ENCODE measurements at places on chromosomes 6 and 20.

GRCh38 chr6:26216886-26217713, 129.9 kb downstream of the HFE start:
- peak; percentile 62 for DNase-seq

GRCh38 chr20:9565910-9566550, 51.6 kb downstream of the LAMP5 start:
- DNase-seq: no peak

DNA sequence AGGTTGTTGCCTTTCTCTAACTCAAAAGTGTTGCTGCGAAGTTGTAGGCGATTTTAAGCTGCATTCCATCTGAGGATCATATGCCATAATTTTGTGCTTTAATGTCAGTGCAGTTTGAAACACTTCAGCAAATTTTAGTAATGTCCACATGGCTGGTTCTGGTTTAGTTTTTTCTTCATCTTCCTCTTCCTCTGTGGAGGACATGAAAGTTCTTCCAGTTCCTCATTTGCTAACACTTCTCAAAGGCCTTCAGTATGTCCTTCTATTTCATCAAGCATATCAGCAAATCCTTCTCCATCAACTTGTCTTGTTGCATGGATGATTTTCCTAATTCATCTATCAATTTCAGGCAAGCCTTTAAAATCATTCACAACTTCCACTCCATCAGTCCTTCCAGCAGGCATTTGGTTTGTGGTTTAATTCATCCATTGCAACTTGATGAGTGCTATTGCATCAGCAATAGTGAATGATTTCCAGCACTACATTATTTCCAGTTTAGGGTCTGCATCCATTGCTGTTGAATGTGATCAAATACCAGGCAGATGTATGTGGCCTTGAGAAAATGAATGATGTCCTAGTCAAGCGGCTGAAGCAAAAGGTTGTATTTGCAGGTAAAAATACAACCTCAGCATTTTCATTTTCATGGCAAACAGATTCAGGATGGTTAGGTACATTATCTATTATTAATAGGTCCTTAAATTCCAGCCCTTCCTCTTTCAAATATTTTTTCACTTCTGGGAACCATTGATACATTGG, 20.2 kb downstream of the SHLD1 start:
- no peak for DNase-seq

DNA sequence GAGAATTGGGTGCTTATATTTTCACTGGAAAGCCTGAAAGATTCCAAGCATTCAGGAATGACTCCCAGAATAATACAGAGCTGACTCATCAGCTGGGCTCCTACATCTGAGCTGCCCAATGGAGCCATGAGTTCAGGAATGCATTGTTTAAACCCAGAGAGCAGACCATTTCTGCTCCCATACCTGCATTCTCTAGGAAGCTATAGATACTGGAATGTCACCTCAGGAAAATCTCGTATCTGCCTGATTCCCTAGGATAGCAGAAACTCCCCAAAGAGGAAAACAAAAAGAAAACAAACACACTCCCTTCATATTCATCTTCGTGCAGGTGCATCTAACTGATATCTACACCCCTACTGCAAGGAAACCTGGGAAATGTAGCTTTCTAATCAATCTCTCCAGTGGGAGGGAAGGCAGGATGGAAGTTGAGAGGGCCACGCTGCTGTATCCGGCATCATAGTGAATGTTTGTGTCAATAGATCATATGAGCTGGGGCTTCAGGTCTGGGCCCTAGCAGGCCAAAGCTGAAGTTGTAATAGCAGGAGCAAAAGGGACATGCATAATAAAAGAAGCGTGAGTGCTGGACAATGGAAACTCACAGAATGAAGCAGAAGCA, 8.2 kb upstream of the SLC2A12 start:
- DNase-seq: no peak

DNA sequence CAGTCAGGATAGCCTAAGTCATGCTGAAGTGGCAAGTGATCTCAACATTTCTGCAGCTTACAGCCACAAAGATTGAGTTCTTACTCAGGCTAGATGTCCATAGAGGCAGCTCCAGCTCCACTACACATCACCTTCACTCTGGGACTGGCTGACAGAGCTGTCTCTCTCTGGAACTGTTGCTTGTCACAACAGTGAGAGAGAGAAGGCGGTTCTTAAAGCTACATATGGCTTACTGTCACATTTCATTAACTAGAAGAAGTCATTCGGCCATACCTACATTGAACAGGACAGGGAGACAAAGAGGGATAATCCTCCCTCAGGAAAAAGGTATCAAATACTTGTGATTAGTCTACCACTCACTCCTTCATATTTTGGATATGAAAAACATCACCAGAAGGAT, 914.9 kb upstream of the FLRT3 start:
- DNase-seq: no peak

- no peak for DNase-seq
Observed at GRCh38 chr20:51026269-51026668, 3.4 kb upstream of the KCNG1 start.

DNA sequence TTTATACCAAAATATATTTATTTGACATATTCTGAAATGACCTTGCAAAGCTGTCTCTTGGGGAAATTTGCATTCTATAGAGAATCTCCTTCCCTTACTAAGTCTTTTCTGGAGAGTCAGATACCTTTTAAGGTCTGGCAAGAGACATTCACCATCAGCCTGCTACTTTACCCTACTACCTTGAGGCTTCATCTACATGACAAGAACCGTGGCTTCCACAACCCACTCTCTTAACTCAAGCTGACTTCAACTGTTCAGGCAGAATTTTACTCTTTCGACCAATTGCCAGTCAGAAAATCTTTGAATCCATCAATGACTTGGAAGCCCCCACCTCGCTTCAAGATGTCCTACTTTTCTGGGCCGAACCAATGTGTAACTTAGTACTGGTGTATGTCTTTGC, 314.2 kb downstream of the LAMA2 start:
- DNase-seq: no peak

- DNase-seq: no peak
Observed at GRCh38 chr6:21186479-21187055, 407.0 kb upstream of the SOX4 start.

DNA sequence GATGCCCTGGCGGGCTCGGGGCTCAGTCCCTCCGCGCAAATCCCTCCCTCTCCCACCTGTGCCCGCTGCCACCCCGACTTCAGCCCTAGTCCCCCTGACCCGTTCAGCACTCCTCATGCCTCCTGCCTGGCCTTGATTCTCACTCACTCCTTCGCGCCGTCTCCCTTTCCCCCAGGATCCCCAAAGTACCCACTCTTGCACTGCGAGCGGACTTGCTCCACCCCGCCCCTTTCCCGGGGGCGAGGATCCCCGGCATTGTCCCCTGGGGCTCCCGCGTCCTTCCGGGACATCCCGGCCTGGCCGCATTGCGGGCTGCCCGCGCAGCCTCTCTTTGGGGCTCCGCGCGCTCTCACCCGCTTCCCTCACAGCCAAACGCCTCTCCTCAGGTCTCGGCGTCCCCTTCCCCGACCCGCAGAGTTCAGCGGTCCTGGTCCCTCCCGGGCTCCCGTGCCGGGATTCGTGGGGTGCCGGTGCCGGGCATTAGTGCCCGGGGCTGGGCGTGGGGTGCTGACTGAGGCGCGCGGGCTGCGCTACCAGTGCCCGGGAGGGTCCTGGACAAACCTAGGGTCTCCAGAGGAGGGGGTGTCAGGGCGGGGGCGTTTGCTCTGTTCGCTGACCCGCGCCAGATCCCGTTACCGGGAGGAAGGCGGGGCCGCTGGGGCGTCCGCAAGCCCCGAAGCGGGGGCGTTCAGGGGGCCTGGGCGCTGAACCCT, 45.5 kb upstream of the SUPT3H start:
- DNase-seq: no peak

DNA sequence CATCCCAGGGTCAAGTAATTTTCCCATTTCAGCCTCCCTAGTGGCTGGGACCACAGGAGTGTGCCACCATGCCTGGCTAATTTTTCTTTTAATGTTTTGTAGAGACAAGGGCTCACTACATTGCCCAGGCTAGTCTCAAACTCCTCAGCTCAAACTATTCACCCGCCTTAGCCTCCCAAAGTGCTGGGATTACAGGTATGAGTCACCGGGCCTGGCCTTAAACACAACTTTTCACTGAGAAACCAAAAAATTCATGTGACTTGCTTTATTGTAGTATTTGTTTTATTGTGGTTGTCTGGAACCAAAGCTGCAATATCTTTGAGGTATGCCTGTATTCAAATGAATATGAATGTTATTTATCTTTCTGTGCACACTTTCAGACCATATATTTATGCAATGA, 72.2 kb downstream of the RWDD2A start:
- no peak for DNase-seq

- DNase-seq: no peak
Observed at GRCh38 chr6:27662769-27663168, 189.9 kb upstream of the ZNF184 start.

DNA sequence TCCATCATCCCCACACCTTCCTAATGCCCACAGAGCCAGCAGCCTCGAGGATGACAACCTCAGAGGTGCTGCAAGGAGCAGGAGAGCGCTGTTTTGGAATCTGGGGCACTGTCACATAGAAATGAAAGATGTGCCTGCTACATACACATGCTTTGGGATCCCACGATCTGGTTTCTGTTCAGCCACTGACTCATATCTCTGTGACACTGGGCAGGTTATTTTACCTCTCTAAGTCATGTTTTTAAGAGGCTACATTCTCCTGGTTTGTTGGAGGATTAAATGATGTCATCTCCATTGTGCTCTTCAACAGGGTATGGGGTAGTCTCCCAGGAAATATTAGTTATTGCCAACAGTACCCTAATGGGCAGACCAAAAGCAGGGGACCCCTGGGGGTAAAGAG, 32.6 kb upstream of the TAB2 start:
- no peak for DNase-seq

GRCh38 chr20:34022151-34022838, 28.6 kb downstream of the RALY start:
- DNase-seq: no peak

GRCh38 chr6:138785980-138786379, 9.9 kb upstream of the ECT2L start:
- DNase-seq: no peak

- DNase-seq: no peak
Observed at GRCh38 chr6:44561060-44561623, 173.6 kb downstream of the CDC5L start.

DNA sequence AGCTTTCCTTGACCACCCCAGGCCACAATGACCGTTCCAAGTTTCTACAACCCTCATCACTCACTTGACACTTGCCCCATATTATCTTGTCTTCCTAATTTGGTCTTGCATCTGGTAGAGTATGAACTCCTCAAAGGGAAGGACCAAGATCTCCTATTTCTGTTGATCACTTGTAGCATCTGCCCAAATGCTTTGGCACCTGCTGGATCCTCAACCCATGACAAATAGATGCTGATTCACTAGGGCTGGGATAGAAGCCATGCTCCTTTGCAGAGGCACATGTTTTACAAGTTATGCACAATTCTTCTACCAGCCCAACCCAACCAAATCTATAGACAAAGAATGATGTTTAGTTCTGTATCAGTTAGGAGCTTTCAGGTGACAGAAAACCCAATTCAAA, 110.7 kb downstream of the UNC5CL start:
- no peak for DNase-seq

GRCh38 chr20:3115190-3116107, 30.9 kb upstream of the AVP start:
- no peak for DNase-seq

- no peak for DNase-seq
Observed at GRCh38 chr6:162068340-162068739, 659.2 kb downstream of the PRKN start.

- DNase-seq: no peak
Observed at GRCh38 chr20:35942243-35942642, 12.1 kb downstream of the SCAND1 start.

GRCh38 chr6:30075094-30075789, at the start of gene RNF39:
Gene RNF39 (minus strand): TSS chr6:30075769. CDS start chr6:30075585, 184 bp downstream.
- DNase-seq: no peak

DNA sequence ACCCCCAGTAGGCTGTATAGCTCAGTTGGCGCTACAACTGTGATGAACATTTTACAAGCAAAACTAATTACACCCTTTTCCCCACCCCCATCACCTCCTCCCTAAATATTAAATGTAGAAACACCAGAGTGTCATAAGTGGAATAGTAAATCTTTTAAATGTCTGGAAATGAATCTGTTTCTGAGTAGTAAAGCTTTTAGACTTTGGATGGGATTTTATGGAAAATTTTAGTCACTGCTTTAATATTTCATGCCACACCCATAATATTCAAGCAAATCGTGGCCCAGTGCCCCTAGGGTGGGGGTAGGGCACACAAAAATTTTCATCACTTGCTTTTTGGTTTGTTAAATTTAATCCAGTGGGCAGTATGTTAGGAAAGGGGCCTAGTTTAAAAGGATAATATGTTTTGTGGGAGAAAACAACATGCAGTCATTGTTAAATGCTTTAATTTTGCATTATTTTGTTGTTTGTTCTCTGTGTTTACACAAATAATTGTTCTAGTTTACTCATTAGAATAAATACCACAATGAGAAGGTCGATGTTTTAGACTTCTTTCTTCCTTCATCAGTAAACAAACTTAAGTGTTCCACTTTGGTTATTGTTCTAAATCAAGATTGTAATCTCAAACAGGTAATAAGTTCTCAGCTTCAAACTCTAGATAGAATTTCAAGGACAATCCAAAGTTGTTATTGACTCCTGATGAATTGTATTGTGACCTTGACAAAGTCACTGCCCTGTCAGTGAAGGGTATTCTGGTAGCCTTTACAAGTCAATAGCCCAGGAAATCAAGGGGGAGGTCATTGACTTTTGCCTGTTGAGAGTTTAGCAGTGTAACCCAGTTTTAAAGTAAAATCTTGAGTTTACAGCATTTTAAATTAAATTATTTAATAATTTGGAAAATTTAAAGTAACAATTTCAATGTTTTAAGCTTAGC, 79.2 kb downstream of the CBFA2T2 start:
- DNase-seq: no peak

DNA sequence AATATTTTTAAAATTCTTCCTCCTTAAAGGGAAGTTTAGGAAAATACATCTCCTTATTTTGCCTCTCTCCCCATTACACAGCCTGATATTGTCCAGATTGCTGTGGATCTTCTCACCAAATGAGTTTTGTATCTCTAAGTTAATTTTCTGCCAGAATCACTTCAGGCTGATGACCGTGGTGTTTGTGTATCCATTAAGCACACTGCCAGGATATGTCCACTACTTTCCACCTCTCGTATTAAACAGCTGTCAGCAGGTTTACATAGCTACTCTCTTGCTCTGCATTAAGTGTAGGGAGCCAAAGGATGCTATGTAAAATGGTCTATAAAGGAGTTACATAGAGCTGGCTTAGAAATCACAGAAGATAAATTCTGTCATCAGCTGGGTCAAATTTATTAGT, 201.1 kb downstream of the ZFAND3 start:
- no peak for DNase-seq

- no peak for DNase-seq
Observed at GRCh38 chr20:46139266-46139889, 21.3 kb downstream of the CD40 start.

GRCh38 chr6:160750276-160750689, 48.2 kb downstream of the PLG start:
- no peak for DNase-seq

- DNase-seq: no peak
Observed at GRCh38 chr6:127381384-127381783, 38.0 kb upstream of the ECHDC1 start.

GRCh38 chr6:33994472-33995308, 151.2 kb downstream of the GRM4 start:
- DNase-seq: no peak
